ENCODE measurements at places on chromosomes 6 and 20.

DNA sequence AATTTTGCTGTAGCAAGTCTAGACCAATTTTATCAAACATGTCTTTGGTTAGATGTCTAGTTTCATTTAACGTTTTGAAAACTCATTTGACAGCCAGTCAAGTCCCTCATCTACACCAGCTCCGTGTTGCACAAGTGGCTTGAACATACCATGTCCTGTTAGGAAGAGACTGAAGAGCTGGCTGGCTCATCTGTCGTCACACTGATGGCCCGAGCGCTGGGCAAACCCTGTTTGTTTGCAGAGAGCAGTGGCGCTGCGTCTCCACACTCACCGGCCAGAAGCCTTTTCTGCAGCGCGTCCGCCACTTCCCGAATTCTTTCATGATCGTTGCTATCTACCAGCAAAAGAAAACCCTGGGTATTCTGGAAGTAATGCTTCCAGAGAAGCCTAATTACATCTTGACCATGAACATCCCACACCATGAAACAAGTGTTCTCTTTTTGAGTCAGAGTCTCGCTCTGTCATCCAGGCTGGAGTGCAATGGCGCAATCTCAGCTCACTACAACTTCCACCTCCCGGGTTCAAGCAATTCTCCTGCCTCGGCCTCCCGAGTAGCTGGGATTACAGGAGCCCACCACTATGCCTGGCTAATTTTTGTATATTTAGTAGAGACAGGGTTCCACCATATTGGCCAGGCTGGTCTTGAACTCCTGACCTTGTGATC lies 10.7 kb upstream of the TCFL5 start:
- no peak for DNase-seq

DNA sequence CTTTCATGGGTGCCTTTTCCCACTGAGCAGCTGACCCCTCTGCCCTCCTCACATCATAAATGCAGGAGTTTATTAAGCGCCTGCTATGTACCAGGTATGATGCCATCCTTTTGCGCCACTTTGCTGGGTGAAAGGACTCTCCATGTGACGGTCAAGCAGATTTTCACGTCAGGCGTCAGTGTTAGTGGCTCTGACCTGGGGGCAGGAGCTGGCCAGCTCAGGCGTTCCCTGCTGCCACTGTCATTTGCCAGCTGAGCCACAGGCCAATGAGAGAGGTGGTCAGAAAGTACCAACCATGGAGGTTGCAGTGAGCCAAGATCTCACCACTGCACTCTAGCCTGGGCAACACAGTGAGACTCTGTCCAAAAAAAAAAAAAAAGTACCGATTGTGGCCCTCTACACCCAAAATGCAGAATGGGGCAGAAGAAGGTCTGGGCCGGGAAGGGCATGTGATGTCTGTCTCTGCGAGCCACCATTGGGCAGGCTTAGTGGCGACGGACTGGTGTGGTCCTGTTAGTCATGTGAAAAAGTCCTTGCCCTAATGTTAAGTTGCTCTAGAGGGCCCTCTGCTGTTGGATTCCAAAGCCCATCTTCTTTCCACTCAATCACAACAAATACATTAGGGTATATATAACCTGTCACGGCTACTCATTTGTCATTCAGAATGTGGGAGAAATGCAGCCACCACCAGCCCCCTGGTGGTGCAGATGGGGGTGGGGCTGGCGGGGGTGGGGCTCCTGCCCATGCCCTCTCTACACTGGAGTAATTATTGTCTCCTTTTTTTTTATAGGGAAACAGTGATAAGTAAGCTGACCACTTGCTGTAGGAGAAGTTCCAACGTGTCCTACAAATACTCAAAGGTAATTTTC lies 18.4 kb upstream of the SLC22A1 start:
- DNase-seq = peak; percentile 27

- DNase-seq = no peak
These were observed 140.8 kb downstream of the ALDH8A1 start for GRCh38 chr6:134809130-134809529.

GRCh38 chr20:32449890-32450401 lies 91.8 kb downstream of the ASXL1 start:
- DNase-seq = no peak

DNA sequence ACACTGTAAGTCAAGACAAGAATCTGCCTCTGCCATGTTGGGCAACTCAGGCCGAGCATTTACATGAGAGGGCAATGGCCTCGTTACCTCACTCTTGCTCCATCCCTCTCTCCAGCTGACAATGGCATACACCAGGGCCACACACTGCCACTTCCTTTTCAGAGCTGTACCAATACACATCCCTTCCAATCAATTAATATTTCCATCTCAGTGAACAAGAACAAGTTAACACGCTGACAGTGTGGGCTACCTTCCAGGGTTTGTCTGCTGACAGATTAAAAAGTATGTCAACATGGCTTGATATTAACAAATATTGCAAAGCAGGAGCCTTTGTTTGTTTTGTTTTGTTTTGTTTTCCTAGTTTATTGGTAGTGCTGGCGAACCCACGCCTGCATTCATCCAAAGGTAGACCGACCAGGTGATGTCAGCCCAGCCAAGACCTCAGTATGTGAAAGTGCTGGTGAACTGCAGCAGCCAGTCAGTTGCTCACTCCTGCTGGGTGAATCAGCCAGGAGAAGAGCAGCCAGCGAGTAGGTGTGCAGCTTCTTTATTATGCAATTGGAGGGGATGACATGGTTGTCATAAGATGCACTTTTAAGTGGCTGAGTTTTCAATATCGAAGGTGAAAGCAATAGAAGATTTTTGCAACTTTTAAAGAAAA lies 487.3 kb upstream of the JARID2 start:
- DNase-seq = no peak

- DNase-seq = no peak
These were observed 34.3 kb downstream of the PYGB start for GRCh38 chr20:25282034-25282781.

GRCh38 chr6:53391170-53391569 lies 42.4 kb upstream of the ELOVL5 start:
- no peak for DNase-seq

DNA sequence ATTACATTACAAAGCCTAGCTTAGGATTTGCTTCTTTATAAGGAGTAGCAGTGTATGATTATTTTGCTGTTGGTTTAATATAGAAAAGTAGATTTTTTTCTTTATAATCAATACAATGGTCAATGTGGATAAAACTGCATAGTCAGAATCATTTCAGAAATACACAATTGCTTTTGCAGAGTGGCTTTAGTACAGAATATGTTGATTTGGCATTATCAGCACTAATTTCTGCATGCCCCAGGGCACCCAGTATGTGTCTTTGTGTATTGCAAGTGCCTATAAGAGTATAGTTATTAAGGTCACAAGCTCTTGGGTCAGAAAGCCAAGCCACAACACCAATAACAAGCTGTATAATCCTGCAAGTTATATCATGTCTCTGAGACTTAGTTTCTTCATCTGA lies 258.4 kb downstream of the PLCB1 start:
- no peak for DNase-seq

DNA sequence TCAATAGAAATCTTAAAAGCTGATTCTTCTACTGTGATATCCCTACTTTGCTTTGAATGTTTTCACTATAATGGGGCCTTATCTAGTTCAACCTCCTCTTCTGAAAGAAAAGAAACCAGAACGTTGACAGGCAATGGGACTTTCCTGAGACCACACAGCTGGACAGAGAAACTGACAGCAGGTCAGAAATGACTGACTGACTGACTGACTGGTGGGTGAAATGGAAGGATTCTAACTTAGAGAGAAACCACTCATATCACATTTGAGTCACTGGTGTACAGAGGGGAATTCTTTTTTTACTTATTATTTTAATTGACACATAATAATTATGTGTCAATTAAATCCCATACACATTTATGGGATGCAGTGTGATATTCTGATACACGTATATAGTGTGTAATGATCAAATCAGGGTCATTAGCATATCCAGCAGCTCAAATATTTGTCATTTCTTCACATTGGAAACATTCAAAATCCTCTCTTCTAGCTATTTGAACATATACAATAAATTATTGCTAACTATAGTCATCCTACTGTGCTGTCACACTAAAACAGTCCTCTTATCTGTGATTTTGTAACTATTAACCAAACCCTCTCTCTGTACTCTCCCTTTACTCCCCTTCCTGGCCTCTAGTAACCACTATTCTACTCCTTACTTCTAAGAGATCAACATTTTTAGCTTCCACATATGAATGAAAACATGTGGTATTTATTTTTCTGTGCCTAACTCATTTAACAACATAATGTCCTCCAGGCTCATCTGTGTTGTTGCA lies 64.8 kb upstream of the NRSN1 start:
- DNase-seq = no peak

DNA sequence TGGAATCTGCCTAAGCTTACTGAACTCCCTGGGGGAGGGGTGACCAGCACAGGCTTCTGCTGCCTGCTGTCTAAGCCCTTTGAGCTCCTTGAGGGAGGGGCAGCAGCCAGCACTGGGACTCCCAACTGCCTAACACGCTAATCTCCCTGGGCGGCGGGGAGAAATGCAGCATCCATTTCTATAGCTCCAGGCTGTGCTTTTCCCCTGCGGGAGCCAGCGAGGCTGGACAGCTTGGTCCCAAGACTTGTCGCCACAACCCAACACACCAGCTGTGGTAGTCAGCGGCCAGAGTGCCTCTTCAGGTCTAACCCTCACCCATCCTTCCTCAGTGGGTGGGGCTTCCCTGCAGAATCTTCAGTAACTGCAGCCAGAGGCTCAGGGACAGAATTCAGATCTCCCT lies 64.6 kb downstream of the VGLL2 start:
- no peak for DNase-seq

- DNase-seq = no peak
These were observed 51.7 kb upstream of the BCLAF1 start for GRCh38 chr6:136341367-136341766.

Data from tongue (tissue), 3 donors.